ENCODE measurements at places on chromosomes 5 and 9.
A peak's percentile ranks its signal among the peaks of the same experiment; 100 is the strongest.

DNA sequence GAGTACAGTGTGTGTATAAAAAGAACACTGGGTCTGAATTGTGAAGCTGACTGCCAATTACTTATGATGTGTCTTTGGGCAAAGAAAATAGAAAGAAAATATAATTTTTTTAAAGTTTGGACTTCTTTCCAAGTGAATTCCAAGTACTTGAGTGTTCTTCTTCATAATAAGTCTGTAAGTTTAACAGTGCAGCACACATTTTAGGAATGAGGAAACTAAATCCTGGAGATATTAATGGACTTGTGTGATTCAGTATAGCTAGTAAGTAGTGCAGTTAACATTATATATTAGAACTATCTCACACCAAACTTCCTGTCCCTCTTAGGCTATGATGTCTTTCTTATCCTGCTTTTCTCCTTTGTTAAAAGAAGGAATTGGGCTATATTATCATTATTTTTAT is 1953.8 kb downstream of the MAT2B start:
- no peak for DNase-seq

- DNase-seq, result no peak
These were observed 90.3 kb upstream of the ZNF462 start for GRCh38 chr9:106772523-106773290.

DNA sequence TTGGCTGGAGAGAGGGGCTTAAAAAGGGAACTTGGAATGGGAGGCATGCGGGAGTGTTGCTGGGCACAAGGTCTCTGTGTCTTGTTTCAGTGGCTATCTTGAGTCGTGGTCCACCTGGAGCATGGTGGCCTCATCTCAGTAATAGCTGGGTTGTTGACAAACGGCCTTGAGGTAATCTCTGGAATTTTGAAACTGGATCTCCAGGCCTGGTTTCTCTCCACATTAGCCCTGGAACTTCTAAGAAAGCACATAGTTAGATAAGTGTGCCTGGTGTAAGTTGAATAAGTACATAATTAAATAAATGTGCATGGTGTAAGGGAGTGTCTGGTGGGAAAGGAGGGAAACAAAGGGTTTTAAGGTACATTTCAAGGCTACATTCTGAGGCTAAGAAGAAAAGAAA is 62.2 kb downstream of the INIP start:
- no peak for DNase-seq

DNA sequence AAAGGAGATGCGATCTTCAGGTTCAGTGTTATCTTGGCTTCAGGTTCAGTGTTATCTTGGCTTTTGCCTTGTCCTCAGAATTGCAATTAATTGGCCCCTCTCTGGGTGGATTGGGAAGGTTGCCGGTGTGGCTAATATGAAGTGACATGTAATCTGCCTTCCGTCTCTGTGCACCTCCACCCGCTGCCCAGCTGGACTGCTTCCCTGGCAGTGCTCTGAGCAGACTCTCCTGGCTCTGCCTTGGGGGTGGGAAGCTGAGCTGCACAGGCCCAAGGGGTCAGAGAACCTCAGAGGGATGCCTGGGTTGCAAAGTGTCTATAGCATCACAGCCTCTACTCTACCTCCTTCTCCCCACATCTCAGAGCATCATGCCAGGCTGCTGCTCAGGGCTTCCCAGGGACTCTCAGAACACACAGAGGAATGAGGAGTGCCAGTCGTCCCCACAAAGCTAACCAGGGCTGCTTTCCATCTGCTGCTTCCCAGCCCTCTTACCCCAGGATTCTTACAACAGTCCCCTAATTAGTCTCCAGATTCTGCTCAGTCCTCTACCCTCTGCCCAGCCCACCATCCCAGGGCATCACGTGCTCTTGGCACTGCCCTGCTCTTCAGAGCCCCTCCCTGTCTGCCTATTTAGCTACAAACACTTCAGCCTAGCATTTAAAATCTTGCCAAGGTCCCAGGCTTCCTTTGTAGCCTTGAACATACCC is 54.4 kb upstream of the AFAP1L1 start:
- DNase-seq, result no peak

DNA sequence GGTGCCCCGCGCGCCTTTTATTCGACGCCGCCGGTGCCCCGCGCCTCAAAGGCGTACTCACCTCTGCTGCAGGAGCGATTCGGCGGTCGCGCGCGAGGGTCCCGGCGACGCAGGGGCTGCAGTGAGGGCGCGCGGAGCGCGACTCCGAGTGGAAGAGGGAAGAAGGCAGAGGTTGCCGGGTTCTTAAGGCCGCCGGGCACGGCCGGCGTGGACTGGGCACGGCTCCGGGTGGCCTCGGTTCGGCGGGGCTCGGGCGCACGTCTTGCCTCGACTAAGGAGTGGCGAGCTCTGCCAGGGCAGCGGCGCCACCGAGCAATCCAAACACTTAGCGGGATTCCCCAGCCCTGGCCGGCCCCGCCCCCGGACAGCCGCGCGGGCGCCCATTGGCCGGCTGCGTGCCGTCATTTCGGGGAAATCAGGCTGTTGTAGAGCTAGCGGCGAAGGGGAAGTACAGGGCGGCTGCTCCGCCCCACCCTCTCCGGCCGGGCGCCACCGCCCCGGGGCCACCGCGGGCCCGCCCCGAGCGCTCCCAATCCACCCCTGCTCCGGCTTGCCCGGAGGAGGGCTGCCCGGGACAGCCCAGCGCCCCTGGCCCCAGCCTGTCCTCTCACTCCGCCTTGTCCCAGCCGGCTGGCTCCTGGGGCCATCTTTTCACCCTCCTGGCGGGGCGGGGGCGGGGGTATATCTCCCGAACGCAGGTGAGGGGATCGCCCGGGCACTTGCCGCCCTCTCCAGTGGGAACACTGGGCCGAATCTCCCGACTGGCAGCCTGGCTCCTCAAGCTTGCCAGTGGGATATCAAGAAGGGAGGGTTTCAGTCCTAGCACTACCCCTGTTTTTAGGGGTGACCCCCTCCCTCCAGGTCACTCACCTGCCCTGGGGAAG is at the start of gene IRF1:
IRF1 (minus strand) TSS at position 290 of the 884 bp plus-strand sequence. CDS start 1,295 bp downstream, outside the sequence.
- DNase-seq, result peak; percentile 91

GRCh38 chr5:33692980-33693379 is 198.8 kb downstream of the ADAMTS12 start:
- DNase-seq, result no peak

DNA sequence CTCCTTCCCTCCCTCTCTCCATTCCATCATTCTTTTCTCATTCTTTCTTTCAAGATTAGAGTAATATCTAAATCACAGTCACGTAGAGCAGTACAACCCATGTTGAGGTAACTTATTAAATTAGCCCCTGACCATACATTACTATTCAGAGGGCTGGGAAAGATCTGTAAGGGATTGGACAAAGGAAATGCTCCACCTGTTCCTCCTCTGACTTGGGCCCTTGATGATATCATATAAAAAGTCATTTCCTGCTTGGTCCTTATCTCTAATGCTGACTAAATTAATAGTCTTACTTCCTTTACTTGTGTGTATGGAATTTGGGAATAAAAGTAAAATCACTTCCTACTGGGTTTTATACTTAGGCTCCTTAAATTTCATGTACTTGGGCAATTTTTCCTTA is 40.8 kb downstream of the SNX18 start:
- DNase-seq, result no peak

- no peak for DNase-seq
These were observed 294.2 kb upstream of the PTGER4 start for GRCh38 chr5:40385544-40385943.

- no peak for DNase-seq
These were observed 6.0 kb downstream of the KIF2A start for GRCh38 chr5:62312036-62312435.

Data from omental fat pad (tissue), 4 donors.